Amniotic epithelial cell (primary cell): ENCODE measurements at places on chromosomes 12 and 14.
A peak's percentile ranks its signal among the peaks of the same experiment; 100 is the strongest.

DNA sequence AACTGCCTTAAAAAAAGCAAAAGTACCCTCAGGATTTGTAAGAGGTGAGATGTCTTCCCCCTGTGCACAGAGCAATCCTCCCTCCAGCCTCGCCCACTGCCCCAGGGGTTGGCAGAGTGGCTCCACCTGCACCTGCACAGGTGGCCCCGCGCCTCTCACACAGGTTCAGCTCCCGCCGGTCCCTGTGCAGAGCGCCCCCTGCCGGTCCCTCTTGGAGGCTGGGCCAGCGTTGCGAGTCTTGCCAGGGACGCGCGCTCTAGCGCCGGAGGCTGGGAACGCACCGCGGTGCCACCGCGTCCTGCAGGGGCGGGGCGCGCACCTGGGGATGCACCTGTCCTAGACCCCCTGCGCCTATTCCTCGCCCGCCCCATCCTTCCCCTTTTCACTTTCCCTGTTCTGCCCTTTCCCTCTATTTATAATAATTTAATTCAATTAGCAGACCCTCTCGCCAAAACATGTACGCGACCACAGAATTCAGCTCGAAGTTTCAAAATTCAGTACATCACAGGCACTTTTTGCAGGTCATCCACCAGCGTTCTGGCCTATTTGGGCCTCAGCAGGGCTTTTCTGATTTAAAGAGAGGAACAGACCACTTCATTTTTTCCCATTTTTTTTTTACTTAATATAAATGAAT, 618.6 kb downstream of the AACS start:
- no peak for DNase-seq

DNA sequence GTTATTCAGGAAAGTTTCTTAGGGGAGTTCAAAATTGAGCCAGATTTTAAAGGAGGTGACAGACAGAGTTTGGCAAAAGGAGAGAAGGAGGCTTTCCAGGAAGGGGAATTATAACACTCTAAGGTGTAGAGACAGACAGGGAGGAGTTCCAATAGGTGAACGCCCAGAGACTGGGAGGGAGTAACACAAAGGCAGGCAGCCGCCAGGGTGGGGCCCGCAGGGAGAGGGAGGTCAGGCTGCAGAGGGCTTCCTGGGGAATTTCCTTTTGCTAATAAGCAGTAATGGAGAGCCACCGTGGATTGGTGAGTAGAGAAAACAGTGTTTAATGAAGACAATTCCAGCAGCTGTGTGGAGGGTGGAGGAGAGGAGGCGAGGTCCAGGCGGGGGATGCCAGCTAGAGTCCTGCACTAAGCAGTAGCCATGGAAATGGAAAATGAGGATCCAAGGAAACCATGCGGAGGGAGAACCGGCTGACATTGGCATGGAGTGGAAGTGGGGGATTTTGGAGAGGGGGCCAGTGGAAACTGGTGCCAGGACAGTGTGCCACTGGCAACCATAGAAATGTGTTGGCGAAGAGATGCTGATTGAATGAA, 22.2 kb downstream of the GRIN2B start:
- DNase-seq = no peak

- peak; percentile 12 for DNase-seq
Observed at GRCh38 chr14:80434574-80435321, 223.4 kb upstream of the DIO2 start.

DNA sequence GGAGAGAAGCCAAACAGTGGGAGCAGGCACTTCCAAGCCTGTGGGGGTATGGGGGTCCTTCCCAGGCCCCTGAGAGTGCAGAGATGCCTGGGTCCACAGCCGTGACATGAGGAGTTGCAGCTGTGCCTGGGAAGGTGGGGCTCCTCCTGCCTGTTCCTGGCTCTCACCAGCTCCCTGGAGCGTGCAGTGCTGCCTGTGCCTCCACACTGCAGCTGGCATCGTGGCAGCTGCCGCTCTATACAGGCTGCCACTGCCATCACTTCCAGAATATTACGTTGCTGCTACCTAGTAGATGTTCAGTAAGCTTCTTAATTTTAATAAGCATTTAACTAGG, 223.7 kb downstream of the KCNC2 start:
- DNase-seq = no peak

GRCh38 chr14:98742001-98742400, 530.0 kb downstream of the BCL11B start:
- DNase-seq = no peak

GRCh38 chr12:12018454-12018853, 52.3 kb upstream of the BCL2L14 start:
- peak; percentile 58 for DNase-seq

DNA sequence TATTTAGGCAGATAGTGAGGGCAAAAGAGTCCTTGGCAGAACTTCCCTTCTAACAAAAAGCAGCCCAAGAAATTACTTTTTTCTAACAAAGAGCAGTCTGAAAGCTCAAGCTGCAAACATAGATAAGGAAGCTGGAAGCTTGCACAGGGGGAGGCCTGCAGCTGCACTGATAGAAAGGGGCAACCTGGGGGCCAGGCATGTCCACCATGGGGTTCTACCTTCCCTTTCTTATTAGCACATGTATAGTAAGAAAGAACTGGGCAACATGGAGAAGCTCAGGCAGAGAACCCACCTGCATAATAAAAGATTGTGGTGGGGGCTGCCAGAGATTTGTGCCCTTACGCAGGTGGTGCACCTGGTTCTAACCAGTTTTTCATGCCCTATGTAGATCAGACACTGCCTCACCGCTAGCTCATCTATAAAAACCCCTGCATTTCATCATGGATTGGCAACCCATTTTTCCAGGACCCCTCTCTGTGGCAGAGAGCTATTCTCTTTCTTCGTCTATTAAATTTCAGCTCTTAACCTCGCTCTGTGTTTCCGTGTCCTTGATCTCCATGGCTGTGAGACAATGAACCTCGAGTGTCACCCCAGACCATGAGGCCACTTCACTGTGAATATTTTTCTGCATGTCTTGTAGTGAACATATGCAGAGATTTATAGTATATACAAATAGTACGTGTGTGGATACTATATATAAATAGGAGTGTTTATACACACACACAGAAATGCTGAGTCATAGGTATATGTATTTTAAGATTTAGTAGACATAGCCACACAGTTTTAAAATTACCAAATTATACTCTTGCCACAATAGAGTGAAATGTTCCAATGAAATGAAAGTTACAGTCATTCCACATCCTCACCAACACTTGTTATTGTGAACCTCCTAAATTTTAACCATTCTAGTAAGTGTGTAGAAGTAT, 53.0 kb downstream of the PEX5 start:
- no peak for DNase-seq

DNA sequence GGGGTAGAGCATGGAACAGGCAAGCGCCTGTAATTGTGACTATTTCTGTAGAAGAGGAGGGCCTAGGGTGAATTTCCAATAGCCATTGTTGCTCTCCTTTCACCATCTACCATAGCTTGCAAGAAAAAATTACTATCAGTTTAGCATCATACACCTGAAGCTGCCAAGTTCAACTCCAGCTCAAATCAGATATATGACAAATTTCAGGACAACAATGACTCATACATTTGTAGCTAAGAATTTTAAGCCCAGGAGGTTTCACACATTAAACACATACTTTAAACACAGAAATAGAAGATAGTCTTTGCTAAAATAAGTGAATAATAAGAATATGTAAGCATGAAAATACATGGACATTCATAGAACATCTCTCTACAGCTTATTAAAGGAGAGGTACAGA, 17.6 kb upstream of the G2E3 start:
- DNase-seq = no peak

GRCh38 chr12:101857043-101857558, 20.3 kb upstream of the DRAM1 start:
- peak; percentile 79 for DNase-seq

DNA sequence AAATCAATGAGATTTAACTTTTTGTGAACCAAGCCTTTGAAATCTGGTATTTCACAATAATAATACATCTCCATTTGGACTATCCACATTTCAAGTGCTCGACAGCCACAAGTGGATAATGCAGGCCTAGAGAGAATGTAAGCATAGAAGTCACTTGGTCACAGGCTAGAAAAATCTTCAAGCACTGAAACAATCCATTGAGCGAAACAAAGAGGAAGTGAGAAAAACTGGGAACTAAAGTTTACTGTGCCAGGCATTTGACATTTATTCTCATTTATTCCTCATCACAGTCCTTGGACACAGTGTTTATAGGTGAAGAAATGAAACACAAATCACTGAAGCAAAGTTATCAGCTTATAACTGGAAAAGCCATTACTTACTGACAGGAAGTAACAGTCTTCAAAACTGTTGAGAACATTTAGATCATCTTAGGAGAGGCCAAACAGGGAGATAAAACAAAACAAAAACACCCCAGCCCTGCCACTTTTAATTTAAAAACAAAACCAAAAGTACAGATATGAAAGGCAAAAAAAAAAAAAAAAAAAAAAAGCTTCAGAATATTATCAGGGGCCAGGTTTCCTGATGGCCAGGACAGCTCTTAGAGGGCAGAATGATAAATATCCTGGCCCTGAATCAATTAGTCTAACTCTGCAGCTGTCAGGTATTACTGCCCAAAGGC, 29.2 kb downstream of the GNS start:
- DNase-seq = no peak

DNA sequence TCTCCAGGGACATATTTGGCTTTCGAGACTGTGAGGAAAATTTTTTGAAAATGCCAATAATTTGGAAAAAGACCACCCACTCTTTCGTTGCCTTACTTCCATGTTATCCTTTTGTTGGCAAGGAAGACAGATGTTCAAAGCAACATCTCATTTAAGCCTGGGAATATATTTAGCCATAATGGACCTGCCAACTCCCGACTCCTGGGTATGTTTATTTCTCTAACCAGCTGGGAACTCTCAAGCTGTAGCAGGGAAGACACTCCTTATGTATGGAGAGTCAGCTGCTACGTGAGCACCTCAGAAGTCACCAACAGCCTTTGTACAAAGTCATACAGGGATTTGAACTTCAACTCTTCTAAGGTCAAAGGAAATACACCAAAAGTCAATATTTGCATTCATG, 96.5 kb upstream of the DAAM1 start:
- DNase-seq = no peak

DNA sequence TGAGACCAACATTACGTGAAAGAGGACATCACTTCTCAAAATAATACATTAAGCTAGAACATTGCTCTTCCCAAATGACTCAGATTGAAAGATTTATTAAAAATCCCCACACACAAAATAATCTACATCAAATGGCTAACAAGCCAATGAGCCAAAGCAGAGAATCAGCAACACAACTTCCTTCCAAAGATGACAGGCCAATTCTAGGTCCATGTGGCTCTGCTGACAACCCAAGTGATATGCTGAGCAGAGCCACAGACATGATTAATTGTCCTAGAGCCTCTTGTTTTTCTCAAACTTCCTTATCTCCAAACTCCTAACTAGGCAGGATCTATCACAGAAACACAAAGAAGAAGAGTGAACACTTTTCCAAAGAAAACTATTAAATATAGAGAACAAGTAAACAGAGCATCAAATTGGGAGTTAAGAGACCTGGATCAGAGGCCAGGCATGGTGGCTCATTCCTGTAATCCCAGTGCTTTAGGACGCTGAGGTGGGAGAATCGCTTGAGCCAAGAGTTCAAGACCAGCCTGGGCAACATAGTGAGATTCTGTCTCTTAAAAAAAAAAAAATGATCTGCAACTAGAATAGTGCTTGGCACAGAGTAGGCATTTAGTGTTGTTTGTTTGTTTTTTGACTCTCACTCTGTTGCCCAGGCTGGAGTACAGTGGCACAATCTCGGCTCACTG, 38.5 kb downstream of the SENP1 start:
- DNase-seq = peak; percentile 28

DNA sequence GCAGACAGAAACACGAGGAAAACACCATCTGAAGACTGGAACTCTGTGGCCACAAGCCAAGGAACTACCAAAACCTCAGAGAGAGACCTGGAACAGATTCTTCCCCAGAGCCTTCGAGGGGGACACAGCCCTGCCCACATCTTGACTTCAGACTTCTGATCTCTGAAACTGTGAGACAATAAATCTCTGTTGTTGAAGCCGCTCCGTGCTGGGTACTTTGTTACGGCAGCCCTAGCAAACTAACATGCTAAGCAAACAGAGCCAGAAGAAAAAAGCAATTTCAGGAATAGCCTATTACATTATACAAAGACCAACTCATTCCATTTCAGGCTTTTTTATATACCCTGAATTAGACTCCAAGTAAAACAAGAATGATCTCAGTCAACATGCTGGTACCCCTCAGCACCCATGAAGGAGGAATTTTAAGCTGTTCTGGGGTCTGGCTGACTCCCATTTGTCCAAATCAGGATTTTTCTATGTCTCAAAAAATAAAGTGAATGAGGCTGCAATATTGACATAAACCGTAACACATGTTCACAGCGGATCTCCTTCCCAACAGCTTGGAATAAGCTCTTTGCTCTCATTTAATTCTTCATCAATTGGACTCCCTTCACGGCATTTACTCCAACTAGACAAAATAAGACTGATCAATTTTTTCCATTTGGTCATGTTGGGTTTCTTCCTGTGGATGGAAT, 190.1 kb downstream of the FOXN3 start:
- no peak for DNase-seq

DNA sequence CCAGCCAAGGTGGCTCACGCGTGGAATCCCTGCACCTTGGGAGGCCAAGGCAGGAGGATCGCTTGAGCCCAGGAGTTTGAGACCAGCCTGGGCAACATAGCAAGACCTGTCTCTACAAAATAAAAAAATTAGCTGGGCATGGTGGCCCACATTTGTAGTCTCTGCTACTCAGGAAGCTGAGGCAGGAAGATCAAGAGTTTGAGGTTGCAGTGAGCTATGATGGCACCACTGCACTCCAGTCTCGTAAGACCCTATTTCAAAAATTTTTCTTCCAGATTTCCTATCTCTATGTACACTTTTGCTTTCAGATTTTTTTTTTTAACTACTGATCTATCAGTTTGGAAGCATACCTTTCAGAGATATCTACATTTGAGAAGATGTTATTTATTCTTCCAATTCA, 15.3 kb downstream of the SNX6 start:
- DNase-seq = no peak

DNA sequence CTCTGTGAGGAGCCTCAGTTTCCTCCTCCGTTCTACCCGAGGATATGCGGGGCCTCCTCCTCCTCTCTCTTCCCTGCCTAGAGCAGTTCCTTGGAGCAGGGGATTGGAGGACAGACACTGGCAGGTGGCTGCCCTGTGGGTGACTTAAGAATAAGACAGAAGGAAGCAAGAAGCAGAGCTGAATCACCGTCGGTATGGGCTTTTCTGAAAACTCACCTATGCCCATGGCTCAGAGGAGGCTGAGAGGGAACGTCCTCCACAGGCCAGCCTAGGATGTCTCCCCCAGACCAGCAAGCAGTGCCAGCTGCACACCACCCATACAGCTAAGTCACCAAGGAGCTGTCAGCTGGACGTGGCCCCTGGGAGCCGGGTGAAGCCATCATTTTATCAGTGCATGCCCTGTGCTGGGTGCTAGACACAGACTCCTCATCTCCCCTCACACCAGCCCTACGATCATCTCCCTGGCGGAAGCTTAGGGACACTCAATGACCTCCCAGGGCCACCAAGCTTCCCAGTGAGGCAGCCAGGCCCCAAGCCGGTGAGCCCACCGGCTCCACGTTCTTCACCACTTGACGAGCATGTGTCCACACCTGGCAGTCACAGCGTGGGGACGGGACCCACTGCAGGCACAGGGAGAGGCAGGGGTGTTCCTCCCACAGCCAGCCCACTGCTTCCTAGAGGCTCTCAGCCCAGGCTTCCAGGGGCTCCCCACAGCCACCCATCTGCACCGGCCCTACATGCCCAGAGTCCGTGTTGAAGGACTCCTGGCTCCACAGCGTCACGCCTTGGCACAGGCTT, 21.4 kb downstream of the ITPK1 start:
- DNase-seq = no peak

- DNase-seq = no peak
Observed at GRCh38 chr12:110338754-110339153, 57.7 kb downstream of the ATP2A2 start.

GRCh38 chr12:25876383-25877045, 82.0 kb upstream of the RASSF8 start:
- no peak for DNase-seq

GRCh38 chr12:44812062-44812461, 64.1 kb downstream of the NELL2 start:
- DNase-seq = no peak
